ENCODE measurements at places on chromosomes 13 and 19. TPM values are rescaled to one million over a fixed set of nuclear protein-coding genes. Genes with fewer than 3 reads are reported as not detected.

ZNF575 gene
- 0.28 TPM for total RNA-seq

SHISA2 gene
- total RNA-seq: under 0.01 TPM

ZNF274 gene
- 10.9 TPM for total RNA-seq

CBY2 gene
- not detected for total RNA-seq

LRP3 gene
- 24.0 TPM for total RNA-seq

KLK8 gene
- not detected for total RNA-seq

SMAD9 gene
- 7.4 TPM for total RNA-seq

CELF5 gene
- not detected for total RNA-seq

TOMM40 gene
- total RNA-seq: 31.4 TPM

KIR2DL3 gene
- total RNA-seq: not detected

KCNJ14 gene
- 0.28 TPM for total RNA-seq

CGB8 gene
- total RNA-seq: not detected

ZNF480 gene
- 4.6 TPM for total RNA-seq

COMMD6 gene
- total RNA-seq: 76.5 TPM

C2CD4C gene
- not detected for total RNA-seq

SYNGR4 gene
- not detected for total RNA-seq

PGLYRP2 gene
- not detected for total RNA-seq

KCNC3 gene
- total RNA-seq: 0.09 TPM

TICAM1 gene
- 1.4 TPM for total RNA-seq

MAST1 gene
- total RNA-seq: 0.18 TPM

STOML3 gene
- not detected for total RNA-seq

TMTC4 gene
- total RNA-seq: 18.3 TPM

CEACAM4 gene
- total RNA-seq: not detected

RXFP2 gene
- not detected for total RNA-seq

SMIM24 gene
- total RNA-seq: not detected
